ENCODE measurements at places on chromosomes 7 and 10.
A peak's percentile ranks its signal among the peaks of the same experiment; 100 is the strongest.

- no peak for DNase-seq
These were observed 1.1 kb downstream of the RASSF4 start for GRCh38 chr10:44960482-44961229.

DNA sequence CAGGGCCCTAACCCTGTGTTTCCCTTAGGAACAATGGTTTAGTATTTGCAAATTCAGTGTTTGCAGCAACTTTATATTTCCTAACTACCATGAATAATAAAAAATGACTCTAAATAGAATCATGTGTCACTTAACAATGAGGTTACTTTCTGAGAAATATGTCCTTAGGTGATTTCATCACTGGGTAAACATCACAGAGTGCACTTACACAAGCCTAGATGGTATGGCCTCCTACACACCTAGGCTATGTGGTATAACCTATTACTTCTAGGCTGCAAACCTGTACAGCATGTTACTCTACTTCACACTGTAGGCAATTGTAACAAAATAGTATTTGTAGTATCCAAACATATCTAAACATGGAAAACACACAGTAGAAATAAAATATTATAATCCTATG is 1174.6 kb upstream of the LRRTM3 start:
- DNase-seq, result no peak

- no peak for DNase-seq
These were observed 17.8 kb upstream of the IFIT2 start for GRCh38 chr10:89283936-89284475.

DNA sequence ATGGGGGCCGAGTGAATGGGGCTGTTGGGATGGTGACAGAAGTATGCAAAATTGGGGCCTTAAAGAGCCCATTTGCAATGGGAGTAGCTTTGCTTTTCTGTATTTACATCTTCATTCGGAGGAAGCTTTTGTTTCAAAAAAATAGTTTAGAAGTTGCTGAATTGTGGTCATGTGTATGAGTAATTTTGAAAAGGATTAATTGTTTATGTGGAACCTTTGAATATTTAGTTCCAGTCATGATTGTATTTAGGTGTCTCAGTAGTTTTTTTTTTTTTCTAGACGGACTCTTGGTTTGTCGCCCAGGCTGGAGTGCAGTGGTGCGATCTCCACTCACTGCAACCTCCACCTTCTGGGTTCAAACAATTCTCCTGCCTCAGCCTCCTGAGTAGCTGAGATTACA is 37.2 kb downstream of the RBM33 start:
- DNase-seq, result no peak

GRCh38 chr7:77930496-77930895 is 131.9 kb downstream of the PHTF2 start:
- DNase-seq, result no peak

GRCh38 chr7:107372298-107372697 is 97.6 kb upstream of the GPR22 start:
- DNase-seq, result no peak

- no peak for DNase-seq
These were observed 75.6 kb downstream of the FOXL3 start for GRCh38 chr7:365593-365992.

- no peak for DNase-seq
These were observed 104.7 kb downstream of the SFMBT2 start for GRCh38 chr10:7306147-7306546.

- no peak for DNase-seq
These were observed 75.7 kb downstream of the IMMP2L start for GRCh38 chr7:111486472-111487142.

- DNase-seq, result no peak
These were observed 276.3 kb downstream of the TFEC start for GRCh38 chr7:115754226-115754625.

GRCh38 chr7:99036546-99037111 is 107.3 kb downstream of the SMURF1 start:
- no peak for DNase-seq

- DNase-seq, result no peak
These were observed 168.1 kb downstream of the KLF6 start for GRCh38 chr10:3616880-3617279.

- DNase-seq, result no peak
These were observed 277.7 kb upstream of the KLF6 start for GRCh38 chr10:4062751-4063150.

- no peak for DNase-seq
These were observed 4.7 kb upstream of the ANKRD2 start for GRCh38 chr10:97567891-97568290.

DNA sequence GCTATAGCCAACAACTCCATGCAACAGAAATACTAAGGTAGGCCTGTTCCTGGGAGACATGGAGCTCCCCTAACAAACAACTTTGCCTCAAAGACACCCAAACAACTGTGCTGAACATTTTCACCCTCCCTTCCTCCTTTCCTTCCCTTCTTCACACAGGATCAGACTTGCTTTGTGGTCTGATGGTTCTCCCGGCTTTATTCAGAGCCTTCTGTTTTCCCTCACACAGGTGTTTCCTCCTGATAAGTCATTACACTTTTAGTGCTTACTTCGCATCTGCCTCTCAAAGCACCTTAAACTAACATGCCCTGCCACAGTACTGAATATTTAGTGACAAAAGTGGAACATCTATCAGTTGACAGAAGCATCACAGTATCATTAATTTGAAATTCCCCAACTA is 56.3 kb upstream of the YAE1 start:
- DNase-seq, result no peak

- DNase-seq, result peak; percentile 76
These were observed at the start of gene COMMD3 for GRCh38 chr10:22316286-22317075. Gene COMMD3, plus strand, starts transcription at chr10:22316388. Its CDS starts 30 bp downstream, at chr10:22316418.

DNA sequence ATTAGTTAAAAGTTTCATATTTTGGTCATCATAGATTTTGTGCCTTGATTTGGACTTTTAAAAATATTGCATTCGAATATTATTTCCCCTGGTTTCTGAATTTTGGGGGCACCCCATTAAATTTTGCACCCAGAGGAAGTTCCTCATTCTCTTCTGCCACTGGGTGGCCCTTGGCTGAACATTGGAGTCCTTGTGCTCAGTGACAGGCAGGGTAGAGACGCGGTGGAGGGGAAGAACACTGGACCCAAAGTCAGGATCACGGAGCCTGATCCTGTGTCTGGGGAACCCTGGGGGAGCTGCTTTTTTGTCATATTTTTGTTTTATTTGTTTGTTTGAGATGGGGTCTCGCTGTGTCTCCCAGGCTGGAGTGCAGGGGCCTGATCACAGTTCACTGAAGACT is 74.7 kb downstream of the MKI67 start:
- no peak for DNase-seq

GRCh38 chr7:36583318-36583717 is 141.0 kb downstream of the AOAH start:
- DNase-seq, result no peak

DNA sequence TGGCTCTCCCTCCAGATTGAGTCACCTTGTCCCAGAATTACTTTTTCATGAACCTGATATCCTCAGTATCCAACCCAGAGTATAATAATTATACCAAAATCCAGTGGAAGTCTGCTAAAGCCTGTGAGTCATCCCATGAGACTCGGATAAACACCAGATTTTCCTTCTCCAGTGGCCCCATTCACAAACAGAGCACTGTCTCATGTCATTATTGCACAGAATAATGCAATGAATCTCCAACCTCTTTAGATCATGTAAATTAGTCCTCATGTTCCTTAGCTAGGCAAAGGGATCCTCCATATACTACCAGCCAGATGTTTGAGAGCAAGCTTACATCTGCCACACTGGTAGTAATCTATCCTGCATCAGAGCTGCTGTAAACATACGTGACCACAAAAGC is 89.0 kb downstream of the AMPH start:
- DNase-seq, result no peak

- no peak for DNase-seq
These were observed 657.3 kb upstream of the COBL start for GRCh38 chr7:51973939-51974338.

DNA sequence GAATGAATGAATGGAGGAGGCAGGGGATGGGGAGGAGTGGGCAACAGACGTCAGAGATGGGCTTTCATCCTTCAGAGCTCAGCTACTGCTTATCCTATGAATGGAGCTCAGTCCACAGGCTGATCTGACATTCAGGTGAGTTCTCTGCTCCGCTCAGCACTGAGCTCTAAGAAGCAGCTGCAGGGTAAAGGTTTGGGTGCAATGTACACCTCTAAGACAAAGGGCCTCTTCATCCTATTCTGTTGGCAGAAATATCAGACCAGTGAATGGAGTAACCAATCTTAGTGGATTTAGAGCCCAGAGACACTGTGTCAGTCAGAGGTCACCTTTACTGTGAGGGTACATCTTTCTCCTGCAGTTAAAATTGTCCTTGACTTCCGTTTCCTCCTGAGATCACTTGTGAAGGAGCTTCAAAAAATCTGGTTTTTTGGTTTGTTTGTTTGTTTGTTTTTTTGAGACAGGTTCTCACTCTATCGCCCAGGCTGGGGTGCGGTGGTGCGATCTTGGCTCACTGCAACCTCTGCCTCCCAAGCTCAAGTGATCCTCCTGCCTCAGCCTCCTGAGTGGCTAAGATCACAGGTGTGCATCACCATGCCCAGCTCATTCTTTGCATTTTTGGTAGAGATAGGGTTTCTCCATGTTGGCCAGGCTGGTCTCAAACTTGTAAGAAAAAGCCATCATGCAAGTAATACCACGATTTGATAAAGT is 5.1 kb upstream of the CCZ1B start:
- no peak for DNase-seq

DNA sequence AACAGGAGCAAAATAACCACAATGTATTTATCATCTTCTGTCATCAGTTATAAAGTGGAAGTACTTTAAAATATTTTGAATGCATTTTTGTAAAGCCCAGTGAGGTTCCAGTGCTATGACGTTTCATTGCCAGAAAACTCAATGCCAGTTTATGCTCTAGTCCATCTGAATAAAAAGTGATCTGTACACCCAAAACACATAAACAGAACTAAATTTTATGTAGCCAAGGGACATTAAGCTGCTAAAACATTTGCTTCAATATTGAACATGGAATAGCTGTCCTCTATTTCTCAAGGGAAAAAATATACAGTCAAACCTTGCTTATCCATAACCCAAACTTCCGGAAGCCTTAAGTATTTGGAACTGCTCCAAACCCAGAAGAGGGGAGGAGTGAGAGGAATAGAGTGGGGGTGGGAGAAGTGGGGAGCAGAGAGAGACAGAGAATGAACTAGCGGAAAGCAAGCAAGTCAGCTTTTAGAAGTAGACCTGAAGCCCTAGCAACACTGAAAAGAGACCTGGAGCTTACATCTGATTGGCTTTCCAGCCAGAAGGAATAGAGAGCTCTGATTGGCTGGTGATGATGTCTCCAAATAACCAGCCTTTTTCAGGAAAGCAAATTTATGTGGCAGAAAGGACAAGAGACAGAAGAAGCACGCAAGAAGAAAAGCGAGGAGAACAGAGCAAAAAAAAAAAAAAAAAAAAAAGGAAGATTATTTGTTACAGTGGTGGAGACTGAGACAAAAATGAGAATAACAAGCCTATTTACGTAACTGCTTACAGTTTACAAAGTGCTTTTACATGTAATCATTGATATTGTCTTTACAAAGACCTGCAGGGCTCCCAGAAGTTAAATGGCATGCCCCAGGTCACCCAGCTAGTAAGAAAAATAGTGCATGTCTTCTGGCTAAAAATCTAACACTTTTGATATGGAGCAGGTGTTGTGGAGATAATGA is 196.0 kb downstream of the RNLS start:
- no peak for DNase-seq

- DNase-seq, result no peak
These were observed 32.3 kb downstream of the FAM107B start for GRCh38 chr10:14742382-14742781.

DNA sequence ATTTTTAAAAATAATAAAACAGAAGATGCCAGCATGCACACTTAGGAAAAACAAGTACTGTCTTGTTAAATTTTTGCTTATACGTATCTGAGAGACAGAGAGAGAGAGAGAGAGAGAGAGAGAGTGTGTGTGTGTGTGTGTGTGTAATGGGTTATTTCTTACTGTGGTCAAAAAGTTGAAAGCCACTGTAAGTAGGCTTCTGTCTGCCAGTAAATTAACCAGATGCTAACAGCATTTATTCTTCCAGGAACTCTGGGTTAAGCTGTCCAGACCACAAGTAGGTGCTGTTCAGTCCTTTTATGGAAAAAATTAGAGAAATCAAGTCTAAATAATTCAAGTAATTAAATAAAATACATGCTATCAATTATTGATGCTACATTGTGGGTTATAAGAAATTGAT is 39.7 kb downstream of the RNF32 start:
- no peak for DNase-seq

DNA sequence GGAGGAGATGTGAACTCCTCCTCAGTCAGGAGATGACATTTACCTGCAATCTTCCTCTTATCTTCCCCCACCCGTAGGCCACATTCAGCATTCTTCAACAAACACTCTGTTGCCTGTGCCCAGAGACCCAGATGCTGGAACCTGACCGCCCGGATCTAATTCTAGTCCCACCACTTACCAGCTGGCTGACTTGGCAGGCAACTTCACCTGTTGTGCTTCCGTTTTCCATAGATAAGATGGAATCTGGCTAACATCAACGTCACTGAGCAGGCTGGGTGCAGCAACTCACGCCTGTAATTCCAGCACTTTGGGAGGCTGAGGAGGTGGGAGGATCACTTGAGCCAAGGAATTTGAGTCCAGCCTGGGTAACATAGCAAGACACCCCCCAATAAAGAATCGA is 21.3 kb upstream of the FXYD4 start:
- no peak for DNase-seq

DNA sequence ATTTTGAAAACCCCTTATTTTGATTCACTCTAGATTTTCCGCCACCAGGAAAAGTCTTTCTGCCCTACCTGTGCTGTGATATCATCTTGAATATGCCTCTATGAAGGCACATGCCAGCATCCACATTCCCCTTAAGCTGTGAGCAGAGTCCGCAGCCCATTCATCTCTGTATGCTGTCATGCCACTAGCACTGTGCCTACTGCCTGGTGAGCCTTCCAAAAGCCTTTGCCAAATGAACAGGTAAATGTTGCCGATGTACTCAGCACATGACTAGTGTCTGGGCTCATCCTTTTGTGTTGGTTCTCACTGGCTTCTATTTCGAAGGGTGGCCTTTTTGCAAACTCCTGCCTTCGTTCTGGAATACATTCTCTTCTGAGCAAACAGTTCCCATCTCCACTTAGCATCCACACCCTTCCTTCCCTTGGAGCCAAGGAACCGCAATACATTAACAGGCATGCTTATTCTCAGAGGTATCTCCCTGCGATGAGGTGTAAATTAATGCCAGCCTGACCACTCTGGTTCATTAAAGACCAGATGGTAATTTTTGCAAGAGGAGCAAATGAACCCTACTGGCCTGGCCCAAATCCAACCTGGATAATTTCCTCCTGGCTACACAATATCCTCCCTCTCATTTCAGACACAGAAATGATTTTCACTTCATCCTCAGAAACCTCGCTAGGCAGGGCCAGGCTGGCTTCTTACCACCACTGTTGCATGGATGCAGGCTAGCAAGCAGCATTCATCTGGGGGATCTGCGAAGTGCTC is 339.7 kb upstream of the NFE2L3 start:
- no peak for DNase-seq

DNA sequence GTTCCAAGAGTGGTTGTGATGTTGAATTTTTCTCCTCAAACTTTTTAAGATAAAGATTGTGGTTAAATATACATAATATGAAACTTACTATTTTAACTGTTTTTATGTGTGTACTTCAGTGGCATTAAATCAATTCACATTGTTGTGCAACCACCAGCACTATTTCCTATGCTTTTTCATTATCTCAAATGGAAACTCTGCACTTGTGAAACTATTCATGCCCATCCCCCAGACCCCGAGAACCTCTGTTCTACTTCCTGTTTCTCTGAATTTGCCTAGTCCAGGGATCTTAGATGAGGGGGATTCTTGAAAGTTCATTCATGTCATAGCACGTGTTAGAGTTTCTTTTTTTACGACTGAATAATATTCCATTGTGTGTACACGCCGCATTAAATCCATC is 67.0 kb downstream of the WDR37 start:
- no peak for DNase-seq

All from T-helper 9 cell (primary cell).